ENCODE measurements at places on chromosomes 3 and 15. TPM values are rescaled to one million over a fixed set of nuclear protein-coding genes. Genes with fewer than 3 reads are reported as not detected.

GRCh38 chr3:197736010-197736490 lies 654 bp downstream of the RUBCN start:
- DNase-seq: peak; percentile 24

DNA sequence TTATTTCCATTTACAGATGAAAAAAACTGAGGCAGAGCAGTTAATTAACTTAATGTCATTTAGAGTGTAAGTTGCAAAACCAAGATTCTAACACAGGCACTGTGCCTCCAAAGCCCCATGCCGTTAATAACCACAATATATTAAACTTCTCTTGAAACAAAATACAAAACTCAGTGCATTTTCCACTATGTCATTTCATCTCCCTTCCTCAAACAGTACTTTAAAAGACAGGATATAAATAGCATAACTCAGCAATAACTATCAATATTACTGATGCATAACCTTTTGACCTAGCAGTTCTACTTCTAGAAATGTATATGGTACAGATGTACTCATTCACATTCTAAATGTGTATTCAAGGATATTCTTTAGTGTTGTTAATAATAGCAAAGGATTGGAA lies 5.1 kb upstream of the TASOR start:
- DNase-seq: no peak

RYR3 gene
- 7.4 TPM for total RNA-seq

ATP13A5 gene
- not detected for total RNA-seq

GP5 gene
- 0.15 TPM for total RNA-seq

SPINK8 gene
- not detected for total RNA-seq
